ENCODE measurements at places on chromosomes 16 and 17. TPM values are rescaled to one million over a fixed set of nuclear protein-coding genes. Genes with fewer than 3 reads are reported as not detected.
A peak's percentile ranks its signal among the peaks of the same experiment; 100 is the strongest.

DNA sequence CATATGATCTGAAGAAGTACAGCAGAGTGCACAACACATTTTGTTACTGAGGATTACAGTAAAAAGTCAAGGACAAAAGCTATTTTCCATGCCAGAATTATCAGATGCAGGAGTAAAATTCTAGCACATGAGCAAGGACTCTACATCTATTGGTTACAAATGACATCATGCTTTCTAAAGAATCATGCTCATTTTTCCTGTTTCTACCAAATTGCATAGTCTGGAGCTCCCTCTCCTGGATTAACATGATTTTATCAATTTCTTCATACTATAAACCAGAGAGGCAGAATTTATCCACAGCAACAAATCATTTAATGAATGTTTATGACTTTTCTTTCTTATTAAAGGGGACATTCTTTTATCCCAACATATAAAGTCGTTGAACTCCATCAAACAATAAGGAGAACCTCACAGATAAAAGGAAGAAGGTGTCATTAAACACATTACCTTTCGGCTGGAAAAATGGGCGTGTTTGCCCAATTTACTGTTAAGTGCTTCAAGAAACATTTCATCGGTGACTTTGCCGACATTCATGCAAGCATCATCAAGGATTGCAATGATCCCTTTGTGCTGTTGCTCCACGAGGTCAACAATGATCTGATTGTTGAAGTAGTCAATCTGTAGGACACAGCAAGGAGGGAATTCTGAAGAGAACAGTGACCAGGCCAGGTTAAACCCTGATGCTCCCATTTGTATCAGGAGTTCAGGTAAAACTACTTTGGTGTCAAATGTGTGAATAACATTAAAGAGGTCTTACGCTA is 121.7 kb downstream of the MYO1D start:
- DNase-seq, result no peak

The MYH1 gene
- total RNA-seq, result not detected

- DNase-seq, result no peak
These were observed 3.6 kb downstream of the TP53I13 start for GRCh38 chr17:29571883-29572681.

- DNase-seq, result no peak
These were observed 1.7 kb upstream of the COL1A1 start for GRCh38 chr17:50203086-50203485.

GRCh38 chr17:45016237-45016636 is 35.2 kb downstream of the DCAKD start:
- no peak for DNase-seq

The MGAT5B gene
- total RNA-seq, result 0.21 TPM

The GLIS2 gene
- 0.19 TPM for total RNA-seq

- DNase-seq, result peak; percentile 21
These were observed 825 bp downstream of the BLMH start for GRCh38 chr17:30290696-30291542.

- DNase-seq, result no peak
These were observed 22.7 kb downstream of the MYO1D start for GRCh38 chr17:32854207-32854606.

DNA sequence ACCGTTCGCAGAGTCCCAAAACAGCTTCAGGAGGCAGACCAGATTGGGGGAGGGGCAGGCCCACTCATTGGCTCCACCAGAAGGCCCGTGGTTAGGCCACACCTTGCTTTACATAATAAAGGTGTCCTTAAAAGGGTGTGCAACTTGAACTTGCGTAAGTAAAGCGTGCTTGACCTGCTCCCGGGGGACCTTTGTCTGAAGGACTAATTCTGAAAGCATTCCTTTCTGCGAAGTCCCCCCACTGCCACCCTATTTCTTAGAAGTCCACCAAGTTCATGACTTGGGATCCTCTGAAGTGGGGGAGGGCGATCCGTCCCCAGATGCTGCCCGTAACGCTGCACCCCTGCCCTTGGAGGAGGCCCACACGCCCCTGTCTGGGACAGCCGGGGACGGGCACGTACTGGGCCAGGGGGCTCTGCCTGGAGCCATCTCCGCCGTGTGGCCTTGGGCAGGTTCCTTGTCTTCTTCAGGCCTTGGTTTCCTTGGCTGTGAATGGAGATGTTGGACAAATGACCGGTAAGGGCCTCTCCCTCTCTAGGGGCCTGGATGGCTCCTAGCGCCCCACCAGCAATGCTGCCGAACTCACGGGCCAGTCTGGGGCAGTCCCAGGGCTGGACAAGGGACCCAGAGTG is 823 bp upstream of the ZNF469 start:
- DNase-seq, result no peak

DNA sequence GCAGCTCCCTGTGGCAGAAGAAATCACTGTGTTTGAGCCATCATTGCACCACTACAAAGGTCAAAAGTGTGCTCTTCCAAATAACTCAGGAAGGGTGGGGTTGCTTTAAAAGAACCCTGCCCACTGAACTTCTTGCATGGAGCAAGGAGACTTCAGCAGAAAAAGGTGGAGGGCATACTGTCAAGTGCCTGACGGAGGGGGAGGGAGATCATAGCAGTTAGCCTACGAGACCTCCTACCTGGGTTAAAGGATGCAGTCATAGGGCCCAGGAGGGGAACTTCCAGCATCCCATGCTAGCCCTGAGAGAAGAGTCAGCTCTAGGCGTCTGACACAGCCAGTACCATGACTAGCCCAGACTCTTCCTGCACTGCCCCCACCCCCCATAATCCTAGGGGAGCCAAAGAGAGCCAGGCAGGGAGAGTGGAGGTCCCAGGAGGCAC is 45.3 kb upstream of the MSI2 start:
- no peak for DNase-seq

DNA sequence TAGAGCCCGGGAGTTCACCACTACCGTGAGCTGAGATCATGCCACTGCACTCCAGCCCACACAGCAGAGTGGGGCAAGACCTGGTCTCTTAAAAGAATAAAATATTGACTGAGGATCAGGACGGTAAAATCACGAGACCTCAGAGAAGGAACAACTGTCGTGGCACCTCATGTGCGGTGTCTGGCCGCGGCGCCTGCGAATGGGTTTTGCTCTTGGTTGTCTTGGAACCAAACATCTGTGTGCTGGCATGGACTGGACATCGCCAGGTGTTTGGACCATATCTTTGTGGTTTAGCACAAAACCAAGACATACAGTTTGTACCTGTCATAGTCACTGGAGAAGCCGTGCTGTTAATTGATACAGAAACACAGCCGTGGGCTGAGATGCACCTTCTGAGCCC is 212.9 kb upstream of the CHMP6 start:
- DNase-seq, result no peak

The RIPOR1 gene
- total RNA-seq, result 26.2 TPM
